Fibroblast of skin of back (primary cell): ENCODE measurements at places on chromosomes 12 and 14.

GRCh38 chr14:97277711-97278110 lies 480.5 kb downstream of the VRK1 start:
- DNase-seq = no peak

DNA sequence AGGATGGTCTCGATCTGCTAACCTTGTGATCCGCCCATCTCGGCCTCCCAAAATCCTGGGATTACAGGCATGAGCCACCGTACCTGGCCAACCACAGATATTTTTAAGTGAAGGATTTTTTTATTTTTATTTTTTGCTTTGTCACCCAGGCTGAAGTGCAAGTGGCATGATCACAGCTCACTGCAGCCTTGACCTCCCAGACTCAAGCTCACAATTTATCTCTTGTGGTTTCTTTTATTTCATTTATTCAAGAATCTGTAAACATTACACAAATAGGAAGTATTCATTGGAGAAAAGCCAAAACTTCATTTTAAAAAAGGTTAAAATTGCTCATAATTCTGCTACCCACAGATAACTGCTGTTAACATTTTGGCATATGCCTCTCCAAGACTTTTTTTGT lies 13.3 kb downstream of the MOAP1 start:
- DNase-seq = no peak

DNA sequence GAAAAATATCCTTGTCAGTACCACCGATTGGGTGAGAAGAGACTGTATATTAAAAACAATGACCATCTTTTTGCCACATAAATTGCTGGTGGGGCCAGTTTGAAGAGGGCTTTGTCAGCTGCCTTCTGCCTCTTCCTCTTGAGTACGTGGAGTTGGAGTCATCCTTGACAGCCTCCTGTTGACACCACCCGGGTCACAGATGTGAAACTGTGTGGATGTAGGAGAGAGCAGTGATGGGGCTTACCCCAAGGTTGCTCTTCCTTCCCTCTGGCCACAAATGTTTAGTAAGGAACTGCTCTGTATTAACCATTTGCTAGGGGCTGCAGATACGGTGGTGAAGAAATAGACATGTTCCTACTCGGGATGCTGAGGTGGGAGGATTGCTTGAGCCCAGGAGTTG lies 12.2 kb downstream of the PTPN11 start:
- DNase-seq = no peak

- no peak for DNase-seq
Observed at GRCh38 chr12:132723015-132723763, 12.5 kb downstream of the PGAM5 start.

DNA sequence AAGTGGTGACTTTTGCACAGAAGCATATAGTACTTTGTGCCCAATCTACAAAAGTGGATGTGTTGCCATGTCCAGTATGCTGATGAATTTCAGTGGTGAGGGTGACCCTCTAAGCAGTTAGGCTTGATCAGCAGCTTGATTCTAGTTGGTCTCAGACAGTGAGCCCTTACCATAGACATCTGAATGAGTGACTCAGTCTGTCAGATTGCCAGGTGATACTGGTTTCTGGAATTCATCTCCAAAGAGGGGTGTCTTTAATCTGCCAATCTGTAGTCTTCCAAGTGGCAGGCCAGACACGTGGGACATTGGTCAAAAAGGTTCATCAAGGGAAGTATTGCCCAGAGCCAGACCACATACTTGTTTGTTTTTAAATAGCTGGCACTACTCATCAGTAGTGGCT lies 187.4 kb upstream of the SLC16A7 start:
- DNase-seq = peak; percentile 39

- no peak for DNase-seq
Observed at GRCh38 chr12:57157588-57158173, 10.3 kb upstream of the LRP1-AS start.

GRCh38 chr14:22544881-22545420 lies 44.1 kb downstream of the DAD1 start:
- DNase-seq = no peak

DNA sequence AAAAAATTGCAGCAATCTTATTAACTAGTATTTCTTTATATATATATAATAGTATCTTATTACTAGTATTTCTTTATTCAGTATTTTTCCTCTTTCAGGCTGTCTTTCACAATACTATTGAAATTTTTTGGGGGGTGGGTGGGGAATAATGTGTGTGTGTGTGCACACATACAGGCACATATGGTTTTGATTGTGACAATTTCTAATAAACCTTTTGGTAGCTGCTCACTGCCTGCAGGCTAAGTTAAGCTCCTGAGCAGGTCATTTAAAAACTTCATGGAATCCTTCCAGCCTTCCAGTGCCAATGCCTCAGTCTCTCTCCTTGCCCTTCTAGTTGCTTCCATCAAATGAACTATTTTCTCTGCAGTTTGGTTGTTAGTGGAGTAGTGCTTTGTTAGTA lies 490.1 kb downstream of the PCNX1 start:
- no peak for DNase-seq

- DNase-seq = no peak
Observed at GRCh38 chr14:77103475-77103874, 5.4 kb downstream of the CIPC start.

- no peak for DNase-seq
Observed at GRCh38 chr14:85239791-85240190, 290.2 kb upstream of the FLRT2 start.

DNA sequence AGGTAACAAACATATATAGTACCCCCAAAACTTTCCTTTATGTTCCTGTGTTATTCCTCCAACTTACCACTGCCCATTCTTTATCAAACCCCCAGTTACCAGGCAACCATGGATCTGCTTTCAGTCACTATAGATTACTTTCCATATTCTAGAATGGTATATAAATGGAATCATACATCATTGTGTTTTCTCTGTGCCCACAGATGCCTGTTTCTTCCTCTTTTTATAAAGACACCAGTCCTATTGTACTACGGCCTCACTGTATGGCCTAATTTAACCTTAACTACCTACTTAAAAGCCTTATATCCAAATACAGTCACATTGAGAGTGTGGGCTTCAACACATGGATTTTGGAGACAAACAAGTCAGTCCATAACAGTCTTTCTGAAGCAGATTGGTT lies 2.6 kb downstream of the TAS2R14 start:
- no peak for DNase-seq

DNA sequence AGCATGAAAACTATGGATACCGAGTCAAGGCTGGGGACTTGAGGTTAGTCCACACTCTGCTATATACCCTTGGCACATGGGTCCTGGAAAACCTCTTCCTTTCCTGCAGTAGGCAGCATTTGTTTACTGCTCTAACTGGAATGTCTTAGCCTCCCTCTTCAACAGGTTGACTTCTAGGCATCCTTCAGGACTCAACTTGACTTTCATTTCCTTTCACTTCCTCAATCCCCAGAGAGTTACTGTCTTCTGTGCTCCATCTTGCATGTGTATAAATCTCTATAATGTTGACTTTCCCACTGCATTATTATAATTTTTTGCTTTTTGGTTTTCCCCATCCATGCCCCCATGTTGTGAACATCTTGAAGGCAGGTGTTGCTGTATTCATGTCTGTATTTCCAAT lies 107.9 kb downstream of the VRK1 start:
- no peak for DNase-seq

- DNase-seq = no peak
Observed at GRCh38 chr12:122955156-122955555, 11.1 kb downstream of the ABCB9 start.

GRCh38 chr12:124088217-124088907 lies 115.3 kb downstream of the ZNF664 start:
- no peak for DNase-seq

DNA sequence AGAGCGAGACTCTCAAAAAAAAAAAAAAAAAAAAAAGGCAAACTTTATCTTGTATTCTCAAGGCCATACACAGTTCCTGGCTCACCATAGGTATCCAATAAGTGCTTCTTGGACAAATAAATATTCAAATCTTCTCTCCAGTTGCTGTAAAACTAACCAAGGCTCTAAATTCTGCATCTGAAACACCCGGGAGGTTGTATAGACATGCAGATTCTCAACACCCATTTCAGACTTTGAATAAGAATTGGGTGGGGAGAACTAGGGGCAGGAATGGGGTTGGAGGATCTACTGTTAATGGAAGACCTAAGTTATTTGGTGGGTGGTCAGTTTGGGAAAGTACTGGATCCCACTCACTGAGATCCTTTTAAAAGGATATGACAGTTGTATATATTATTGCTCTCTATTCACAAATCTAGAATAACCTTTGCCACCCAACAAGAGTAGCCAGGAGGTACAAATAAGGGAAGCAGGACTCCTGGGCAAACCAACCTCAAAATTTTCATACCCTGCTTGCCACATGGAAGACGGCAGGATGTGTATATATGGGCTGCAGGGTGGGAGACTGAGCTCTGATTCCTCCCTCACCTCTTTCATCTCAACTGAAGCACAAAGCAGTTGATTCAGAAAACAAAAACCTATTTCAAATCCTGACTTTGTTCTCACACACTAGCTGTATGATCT lies 879 bp downstream of the GDF3 start:
- DNase-seq = no peak
